Muscle of leg (tissue), 16 donors: ENCODE measurements at places on chromosomes 1 and 21. TPM values are rescaled to one million over a fixed set of nuclear protein-coding genes. Genes with fewer than 3 reads are reported as not detected.

The MEX3A gene
- total RNA-seq: 9.4 TPM

The MANEAL gene
- total RNA-seq: 2.7 TPM

DNA sequence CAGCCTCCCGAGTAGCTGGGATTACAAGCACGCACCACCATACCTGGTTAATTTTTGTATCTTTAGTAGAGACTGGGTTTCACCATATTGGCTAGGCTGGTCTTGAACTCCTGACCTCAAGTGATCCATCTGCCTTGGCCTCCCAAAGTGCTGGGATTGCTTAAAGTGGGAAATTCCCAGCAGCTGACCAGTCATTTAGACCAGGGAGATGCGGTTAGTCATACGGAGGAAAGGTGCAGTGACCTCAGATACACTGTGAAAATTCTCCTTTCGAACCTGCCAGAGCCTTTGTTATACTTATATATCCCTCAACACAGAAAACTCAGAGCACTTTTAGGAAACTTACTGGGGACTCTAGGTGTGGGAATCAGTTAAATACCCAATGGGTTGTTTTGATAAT, 39.6 kb downstream of the MAP10 start:
- no peak overlapping the region for H3K4me3 ChIP-seq
- DNase-seq: no peak
- H3K27me3 ChIP-seq: no peaks in the 10 kb centered on the region

- no peaks in the 10 kb centered on the region for H3K27me3 ChIP-seq
- H3K4me1 ChIP-seq: no peaks in the 10 kb centered on the region
- peak; percentile 44 for DNase-seq
- no peaks in the 10 kb centered on the region for H3K36me3 ChIP-seq
- H3K27ac ChIP-seq: peak overlapping the region; percentile 80
- no peak overlapping the region for H3K4me3 ChIP-seq
These were observed 47.8 kb upstream of the ARHGAP29 start for GRCh38 chr1:94285031-94285654.

DNA sequence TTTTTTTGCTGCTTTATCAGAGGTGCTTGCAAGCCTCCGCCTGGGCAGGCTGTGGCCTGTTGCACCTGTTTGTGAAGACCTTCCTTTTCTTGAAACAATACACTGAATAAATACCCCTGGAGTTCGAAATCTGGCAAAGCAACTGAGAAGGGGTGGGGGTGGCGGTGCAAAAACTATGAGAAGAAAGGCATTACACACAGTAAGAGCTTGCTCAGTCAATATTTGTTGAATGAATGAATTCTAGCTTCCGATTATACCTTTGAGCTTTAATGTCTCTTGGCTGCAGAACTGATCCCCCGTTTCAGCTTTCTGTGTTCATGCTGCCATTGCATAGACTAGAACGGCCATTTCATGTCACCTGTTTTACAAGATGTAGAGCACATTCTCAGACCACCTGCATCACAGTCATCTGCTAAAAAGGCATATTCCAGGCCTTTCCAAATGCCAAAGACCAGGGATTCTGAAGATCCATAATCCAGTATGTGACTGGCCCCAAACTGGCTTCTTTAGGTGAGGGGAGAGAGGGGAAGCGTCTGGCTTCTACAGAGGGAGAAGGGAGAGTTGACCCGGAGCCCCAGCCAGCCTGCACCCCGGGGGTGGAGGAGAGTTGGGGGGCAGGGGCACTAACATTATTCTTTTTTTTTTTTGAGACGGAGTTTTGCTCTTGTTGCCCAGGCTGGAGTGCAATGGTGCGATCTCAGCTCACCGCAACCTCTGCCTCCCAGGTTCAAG, 111.5 kb downstream of the ETS2 start:
- H3K36me3 ChIP-seq: no peaks in the 10 kb centered on the region
- DNase-seq: no peak
- peaks cover 20% of the 10 kb centered on the region for H3K4me1 ChIP-seq
- no peaks in the 10 kb centered on the region for H3K27me3 ChIP-seq

DNA sequence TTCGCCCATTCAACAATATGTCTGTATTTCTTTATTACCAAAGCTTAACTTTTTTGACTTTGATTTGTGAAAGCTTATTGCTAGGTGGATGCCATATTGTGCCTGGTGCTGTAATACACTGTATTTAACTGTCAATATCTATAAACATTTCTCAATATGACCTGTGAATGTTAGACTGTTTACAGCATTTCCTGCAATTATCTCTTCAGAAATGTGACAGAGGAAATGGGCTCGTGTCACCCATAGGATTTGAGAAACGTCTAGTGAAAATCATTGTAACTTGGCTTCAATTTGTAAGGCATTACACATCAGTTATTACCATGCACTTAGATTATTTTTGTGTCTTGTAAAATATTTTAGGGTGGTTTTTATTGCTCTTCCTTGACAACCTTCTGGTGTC, 237.8 kb upstream of the ADGRL2 start:
- H3K4me1 ChIP-seq: no peaks in the 10 kb centered on the region
- no peak for DNase-seq
- H3K36me3 ChIP-seq: no peaks in the 10 kb centered on the region
- no peaks in the 10 kb centered on the region for H3K27me3 ChIP-seq
- no peak overlapping the region for H3K27ac ChIP-seq
- H3K4me3 ChIP-seq: no peak overlapping the region

- peaks cover 2% of the 10 kb centered on the region for H3K4me1 ChIP-seq
- H3K4me3 ChIP-seq: no peak overlapping the region
- H3K27me3 ChIP-seq: no peaks in the 10 kb centered on the region
- DNase-seq: peak; percentile 24
- H3K27ac ChIP-seq: no peak overlapping the region
These were observed 2.6 kb upstream of the SH3GLB1 start for GRCh38 chr1:86701731-86702130.

- H3K4me3 ChIP-seq: no peak overlapping the region
- peaks cover 42% of the 10 kb centered on the region for H3K4me1 ChIP-seq
- peaks cover 6% of the 10 kb centered on the region for H3K27me3 ChIP-seq
- H3K27ac ChIP-seq: no peak overlapping the region
- H3K36me3 ChIP-seq: no peaks in the 10 kb centered on the region
- peak; percentile 56 for DNase-seq
These were observed 30.1 kb downstream of the ABCG1 start for GRCh38 chr21:42248783-42249597.

DNA sequence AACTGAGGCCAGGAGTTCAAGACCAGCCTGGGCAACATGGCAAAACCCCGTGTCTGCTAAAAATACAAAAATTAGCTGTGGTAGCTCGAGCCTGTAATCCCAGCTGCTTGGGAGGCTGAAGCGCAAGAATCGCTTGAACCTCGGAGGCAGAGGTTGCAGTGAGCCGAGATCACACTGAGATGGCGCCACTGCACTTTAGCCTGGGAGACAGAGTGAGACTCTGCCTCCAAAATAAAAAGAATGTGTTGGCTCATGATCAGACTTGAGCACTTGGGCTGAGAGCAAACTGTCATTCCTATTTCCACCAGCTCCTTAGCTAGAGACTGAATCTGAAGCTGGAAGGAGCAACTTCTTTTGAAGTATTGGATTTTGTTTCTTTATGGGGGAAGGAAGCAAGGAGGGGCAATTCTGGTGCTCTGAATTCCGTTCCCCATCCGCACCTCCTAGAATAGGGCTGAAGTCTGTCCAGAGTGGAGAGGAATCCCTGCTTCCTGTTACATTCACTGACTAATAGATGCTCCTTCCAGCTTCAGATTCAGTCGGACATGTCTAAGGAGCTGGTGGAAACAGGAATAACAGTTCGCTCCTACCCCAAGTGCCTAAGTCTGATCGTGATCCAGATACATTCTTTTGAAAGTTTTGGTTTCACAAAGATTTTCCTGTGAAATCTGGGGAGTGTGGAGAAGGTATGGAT, 3.8 kb downstream of the ZNF672 start:
- H3K4me3 ChIP-seq: no peak overlapping the region
- DNase-seq: peak; percentile 86
- no peaks in the 10 kb centered on the region for H3K27me3 ChIP-seq
- H3K4me1 ChIP-seq: peaks cover 27% of the 10 kb centered on the region
